Cardiac septum (tissue), 1 donor: ENCODE measurements at places on chromosomes 16 and 17. TPM values are rescaled to one million over a fixed set of nuclear protein-coding genes. Genes with fewer than 3 reads are reported as not detected.

GRCh38 chr17:72812823-72813222 lies 279.7 kb downstream of the SLC39A11 start:
- DNase-seq, result no peak

The RASD1 gene
- 4.4 TPM for total RNA-seq

DNA sequence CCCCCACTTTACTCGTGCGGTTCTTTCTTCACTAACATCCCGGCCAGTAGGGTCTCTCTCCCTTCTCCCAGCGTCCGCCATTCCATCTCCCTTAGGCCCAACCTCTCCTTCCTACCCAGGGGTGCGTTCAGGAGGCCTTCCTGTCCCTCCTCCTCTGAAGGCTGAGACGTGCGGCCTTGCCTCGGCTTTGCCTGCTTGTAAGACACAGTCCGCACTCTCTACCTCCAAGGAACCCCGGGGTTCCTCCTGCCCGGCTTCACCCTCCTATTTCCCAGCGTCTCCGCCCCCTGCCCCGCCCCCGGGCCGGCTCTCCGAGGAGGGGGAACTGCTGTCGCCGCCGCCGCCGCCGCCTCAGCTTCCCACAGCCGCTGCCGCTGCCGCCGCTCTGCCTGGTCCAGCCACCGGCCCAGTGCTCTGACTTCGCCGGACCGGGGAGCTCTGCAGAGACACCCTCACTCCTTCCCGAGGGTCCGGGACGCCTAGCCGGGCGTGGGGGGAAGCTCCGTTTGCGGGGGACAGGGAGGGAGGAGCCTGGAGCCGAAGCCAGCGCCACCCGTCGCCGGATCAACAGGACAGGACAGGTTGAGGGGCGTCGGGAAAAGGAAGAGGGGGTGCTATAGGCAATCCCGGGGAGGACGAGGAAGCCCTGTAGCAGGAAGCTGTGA lies 1.2 kb upstream of the FGF11 start:
- DNase-seq, result peak; percentile 93

GRCh38 chr16:23876256-23876896 lies 40.6 kb downstream of the PRKCB start:
- DNase-seq, result no peak

DNA sequence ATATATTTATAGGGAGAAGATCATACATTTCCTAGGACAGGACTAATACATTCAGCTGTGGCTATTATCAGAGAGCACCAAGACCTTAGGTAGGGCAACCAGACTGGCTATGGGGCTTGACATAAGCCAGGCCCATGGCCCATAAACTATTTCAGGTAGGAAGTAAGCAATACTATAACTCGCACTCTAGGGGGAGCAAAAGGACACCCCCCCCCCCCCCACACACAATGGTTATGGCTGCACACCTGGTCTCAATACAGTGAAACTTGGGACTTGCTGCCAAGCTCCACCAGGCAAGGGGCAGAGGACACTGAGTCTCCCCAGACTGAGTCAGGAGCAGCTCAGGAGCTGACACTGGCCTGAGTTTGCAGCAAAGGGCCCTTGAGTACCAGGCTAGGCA lies 348.9 kb upstream of the ASIC2 start:
- no peak for DNase-seq

DNA sequence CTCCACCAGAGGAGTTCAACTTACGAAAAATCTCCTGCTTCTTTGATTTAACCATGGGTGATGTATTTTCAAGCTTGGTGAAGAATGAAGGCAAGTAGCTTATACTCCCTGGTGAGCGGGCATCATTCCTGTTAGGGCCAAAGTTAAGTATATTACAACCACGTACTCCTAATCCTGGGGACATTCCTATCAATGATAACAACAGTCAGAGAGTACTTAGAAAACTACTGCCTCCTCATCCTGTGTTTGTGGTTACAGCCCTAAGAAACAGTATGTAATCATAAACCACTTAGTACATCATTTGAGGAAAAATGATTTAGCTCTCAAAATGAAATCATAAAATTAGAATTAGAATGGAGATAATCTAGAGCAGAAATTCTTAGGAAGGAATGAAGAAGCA lies 47.3 kb downstream of the TTC19 start:
- DNase-seq, result no peak

DNA sequence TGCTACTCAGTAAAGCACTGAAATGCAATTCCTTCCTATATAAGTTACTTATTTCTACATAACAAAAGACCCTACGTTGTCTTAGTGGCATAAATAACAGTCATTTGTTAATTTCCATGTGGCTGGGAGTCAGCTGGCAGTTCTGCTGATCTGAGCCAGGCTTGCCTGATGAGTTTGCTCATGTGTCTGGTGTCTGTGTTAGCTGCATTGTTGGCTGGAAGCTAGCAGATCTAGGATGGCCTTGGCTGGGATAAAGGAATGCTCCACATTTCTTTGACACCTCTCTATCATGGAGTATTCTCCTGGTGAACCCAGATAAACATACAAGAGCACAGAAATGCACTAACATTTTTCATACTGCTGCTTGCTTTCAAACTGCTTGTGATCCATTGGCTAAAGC lies 264.4 kb upstream of the MON1B start:
- no peak for DNase-seq

DNA sequence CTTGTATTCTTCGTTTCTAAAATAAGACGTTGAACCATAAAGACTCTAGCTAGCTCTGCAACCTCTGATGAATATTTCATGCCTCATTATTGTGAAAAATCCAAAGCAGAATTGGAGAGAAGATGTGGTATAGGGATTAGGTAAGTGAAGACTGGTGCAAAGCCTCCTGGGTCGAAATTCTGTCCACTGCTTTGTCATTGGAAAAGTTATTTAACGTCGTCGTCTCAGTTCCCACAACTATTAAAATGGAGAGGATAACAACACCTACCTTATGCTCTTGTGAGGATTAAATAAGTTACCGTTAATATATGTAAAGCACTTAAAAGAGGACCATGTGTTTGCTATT lies 1.4 kb upstream of the PRPSAP2 start:
- no peak for DNase-seq

The MRPL27 gene
- 61.4 TPM for total RNA-seq

The CCL3 gene
- 0.86 TPM for total RNA-seq

The KRTAP9-8 gene
- total RNA-seq, result not detected
